Immature natural killer cell (primary cell): ENCODE measurements at places on chromosomes 2 and 18. TPM values are rescaled to one million over a fixed set of nuclear protein-coding genes. Genes with fewer than 3 reads are reported as not detected.
A peak's percentile ranks its signal among the peaks of the same experiment; 100 is the strongest.

GRCh38 chr2:241673797-241674725, 12.6 kb downstream of the DTYMK start:
- no peak for DNase-seq
- H3K36me3 ChIP-seq = no peaks in the 10 kb centered on the region
- H3K4me3 ChIP-seq = no peak overlapping the region
- no peaks in the 10 kb centered on the region for H3K27me3 ChIP-seq
- H3K4me1 ChIP-seq = peaks cover 7% of the 10 kb centered on the region

DNA sequence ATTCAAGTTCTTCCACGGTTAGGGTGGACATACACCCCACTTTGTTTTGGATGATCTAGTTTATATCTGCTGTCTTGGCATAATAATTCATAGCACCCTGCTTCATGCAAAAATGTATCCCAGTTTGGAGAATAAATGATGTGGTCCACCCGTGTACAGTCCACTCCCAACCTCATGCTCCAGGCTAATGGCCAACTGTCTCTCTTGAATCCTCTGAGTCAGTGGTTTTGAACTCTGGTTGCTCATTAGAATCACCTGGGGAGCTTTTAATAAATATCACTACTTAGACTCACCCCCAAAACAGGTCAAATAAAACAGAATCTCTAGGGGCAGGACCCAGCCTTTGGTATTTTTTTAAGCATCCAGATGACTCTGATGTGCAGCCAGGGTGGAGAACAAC, 78.5 kb downstream of the SDC1 start:
- peaks cover 3% of the 10 kb centered on the region for H3K27me3 ChIP-seq
- H3K27ac ChIP-seq = no peak overlapping the region
- no peak overlapping the region for H3K4me3 ChIP-seq
- H3K36me3 ChIP-seq = no peaks in the 10 kb centered on the region

GRCh38 chr2:14137643-14138042, 494.9 kb upstream of the LRATD1 start:
- no peaks in the 10 kb centered on the region for H3K4me1 ChIP-seq
- H3K4me3 ChIP-seq = no peak overlapping the region
- DNase-seq = no peak
- no peak overlapping the region for H3K27ac ChIP-seq
- H3K36me3 ChIP-seq = no peaks in the 10 kb centered on the region

DNA sequence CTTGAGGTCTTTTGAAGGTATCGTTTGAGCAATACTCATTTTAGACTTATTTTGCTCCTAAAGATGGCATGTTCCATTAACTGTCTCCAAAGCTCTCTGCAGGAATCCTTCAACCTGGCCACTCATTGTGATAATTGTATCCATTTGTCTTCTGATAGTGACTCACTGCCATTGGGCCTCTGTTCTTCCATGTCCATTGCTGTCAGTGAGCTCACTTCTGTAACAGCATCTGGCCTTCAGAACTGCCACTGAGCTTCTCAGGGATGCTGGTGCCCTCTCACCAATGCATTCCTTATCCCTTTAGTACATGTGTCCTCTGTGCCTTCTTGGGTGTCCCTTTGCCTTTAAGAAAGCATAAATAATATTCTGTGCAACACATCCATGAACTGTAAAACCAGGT, 71.6 kb downstream of the MREG start:
- H3K27me3 ChIP-seq = peaks cover 1% of the 10 kb centered on the region
- H3K4me3 ChIP-seq = no peak overlapping the region
- H3K4me1 ChIP-seq = no peaks in the 10 kb centered on the region
- no peak for DNase-seq
- H3K36me3 ChIP-seq = peaks cover 30% of the 10 kb centered on the region

GRCh38 chr2:170715062-170715931, at the start of gene SP5:
TSS of gene SP5 (plus strand) at chr2:170715337. CDS start at chr2:170715513, 176 bp downstream.
- DNase-seq = no peak
- no peak within 1 kb of the TSS for H3K27ac ChIP-seq
- peaks cover 38% of the 10 kb centered on the region for H3K27me3 ChIP-seq

DNA sequence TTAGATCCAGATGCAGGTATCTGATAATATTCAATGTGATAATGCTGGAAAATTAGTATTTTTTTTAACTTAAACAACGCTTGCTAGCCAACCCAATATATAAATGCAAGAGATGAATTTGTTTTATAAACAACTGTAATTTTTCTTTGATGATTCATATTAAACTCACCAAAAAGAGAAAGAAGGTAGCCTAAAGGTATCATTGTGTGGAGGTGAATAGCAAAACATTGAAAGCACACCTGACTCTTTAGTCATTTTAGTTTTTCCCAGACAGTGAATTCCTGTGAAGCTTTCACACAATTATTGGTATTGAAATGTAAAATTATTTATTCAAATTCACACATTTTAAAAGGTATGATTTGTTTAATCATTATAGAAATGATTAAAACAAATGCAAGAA, 424.0 kb downstream of the NR4A2 start:
- H3K4me1 ChIP-seq = no peaks in the 10 kb centered on the region
- no peaks in the 10 kb centered on the region for H3K36me3 ChIP-seq
- H3K27ac ChIP-seq = no peak overlapping the region
- no peak for DNase-seq
- H3K27me3 ChIP-seq = no peaks in the 10 kb centered on the region

- H3K27me3 ChIP-seq = no peaks in the 10 kb centered on the region
- H3K4me3 ChIP-seq = no peak overlapping the region
- no peak for DNase-seq
- no peak overlapping the region for H3K27ac ChIP-seq
- H3K4me1 ChIP-seq = no peaks in the 10 kb centered on the region
These were observed 3.8 kb downstream of the VSNL1 start for GRCh38 chr2:17544256-17544655.

- H3K27ac ChIP-seq = no peak overlapping the region
- no peaks in the 10 kb centered on the region for H3K27me3 ChIP-seq
- peaks cover 4% of the 10 kb centered on the region for H3K4me1 ChIP-seq
- no peak for DNase-seq
These were observed 82.2 kb downstream of the KLF7 start for GRCh38 chr2:207083361-207084110.

DNA sequence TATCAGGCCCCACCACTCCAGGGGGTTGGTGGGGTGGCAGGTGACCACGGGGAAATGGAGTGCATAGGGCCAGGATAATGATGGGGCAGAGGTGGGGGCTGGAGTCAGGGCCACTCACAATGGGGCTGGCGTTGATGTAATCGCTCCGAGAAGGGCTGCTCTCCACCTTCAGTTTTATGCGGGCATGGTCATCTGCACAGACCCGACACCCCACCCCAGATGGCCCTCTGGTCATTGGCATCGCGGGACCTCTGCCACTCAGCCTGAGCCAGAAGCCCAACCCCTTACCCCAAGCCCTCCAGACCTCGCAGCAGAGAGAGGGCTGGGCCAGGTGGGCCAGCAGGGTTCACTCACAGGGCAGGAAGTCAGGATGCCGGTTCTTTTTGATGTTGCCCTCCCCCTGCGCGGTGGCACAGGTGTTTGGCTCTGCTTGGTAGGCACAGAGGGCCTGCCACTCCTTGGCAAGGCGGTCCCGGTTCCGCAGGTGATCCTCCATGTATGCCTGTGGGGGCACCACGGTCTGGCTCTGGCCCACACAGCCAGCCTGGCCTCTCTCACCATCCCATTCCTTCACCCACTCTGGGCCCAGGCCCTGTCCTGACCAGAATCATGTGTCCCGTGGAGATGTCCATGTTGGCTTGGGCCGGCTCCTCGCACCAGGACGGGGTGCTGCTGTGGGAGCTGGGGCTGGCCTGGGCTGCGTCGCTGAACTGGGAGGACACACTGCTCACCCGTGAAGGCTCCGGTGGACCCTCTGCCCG, 12.4 kb downstream of the PTPRN start:
- H3K27ac ChIP-seq = no peak overlapping the region
- H3K4me1 ChIP-seq = peaks cover 10% of the 10 kb centered on the region
- no peak for DNase-seq
- H3K27me3 ChIP-seq = peaks cover 6% of the 10 kb centered on the region
- H3K36me3 ChIP-seq = no peaks in the 10 kb centered on the region

DNA sequence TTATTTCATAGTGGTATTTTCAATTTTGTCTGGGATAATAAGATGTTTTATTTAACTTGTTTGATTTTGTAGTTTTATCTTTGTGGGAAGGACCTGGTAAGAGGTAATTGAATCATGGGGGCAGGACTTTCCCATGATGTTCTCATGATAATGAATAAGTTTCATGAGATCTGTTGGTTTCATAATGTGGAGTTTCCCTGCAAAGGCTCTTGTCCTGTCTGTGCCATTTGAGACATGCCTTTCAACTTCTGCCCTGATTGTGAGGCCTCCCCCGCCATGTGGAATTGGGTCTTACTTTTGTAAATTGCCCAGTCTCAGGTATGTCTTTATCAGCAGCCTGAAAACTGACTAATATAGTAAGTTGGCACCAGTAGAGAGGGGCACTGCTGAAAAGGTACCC, 77.8 kb upstream of the ARHGAP15 start:
- H3K4me3 ChIP-seq = no peak overlapping the region
- no peaks in the 10 kb centered on the region for H3K4me1 ChIP-seq

DNA sequence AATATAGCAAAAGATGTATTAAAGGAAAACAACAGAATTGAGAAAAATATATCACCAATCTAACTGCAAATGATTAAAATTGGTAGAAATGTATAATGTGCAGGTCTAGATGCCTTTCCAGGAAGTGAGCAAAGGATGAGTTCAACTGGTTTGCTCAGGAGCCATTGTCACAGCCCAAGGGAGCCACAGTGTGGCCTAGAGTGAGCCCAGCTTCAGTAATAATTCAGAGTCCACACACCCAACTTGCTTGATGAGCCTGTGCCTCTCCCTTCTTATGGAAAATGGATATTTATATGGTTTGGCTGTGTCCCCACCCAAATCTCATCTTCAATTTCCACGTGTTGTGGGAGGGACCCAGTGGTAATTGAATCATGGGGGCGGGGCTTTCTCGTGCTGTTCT, 92.2 kb upstream of the ASAP2 start:
- no peak overlapping the region for H3K4me3 ChIP-seq
- H3K27me3 ChIP-seq = peaks cover 7% of the 10 kb centered on the region
- DNase-seq = no peak
- H3K36me3 ChIP-seq = no peaks in the 10 kb centered on the region
- no peaks in the 10 kb centered on the region for H3K4me1 ChIP-seq

DNA sequence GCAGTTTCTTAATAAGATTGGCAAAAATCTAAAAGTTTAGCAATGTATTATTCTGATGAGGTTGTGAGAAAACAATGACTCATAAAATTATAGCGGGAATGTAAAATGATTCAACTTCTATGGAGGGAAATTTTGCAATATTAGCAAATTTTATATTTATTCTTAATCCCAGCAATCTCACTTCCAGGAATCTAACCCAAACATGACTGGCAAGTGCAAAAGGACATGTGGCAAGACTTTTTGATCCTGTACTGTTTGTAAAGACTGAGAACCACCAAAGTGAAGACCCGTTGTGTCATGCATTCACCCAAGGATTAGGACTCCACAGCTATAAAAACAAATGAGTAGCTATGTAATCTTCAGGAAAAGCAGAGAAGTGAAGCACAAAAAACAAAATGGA, 234.8 kb upstream of the KYNU start:
- H3K4me3 ChIP-seq = no peak overlapping the region
- H3K36me3 ChIP-seq = no peaks in the 10 kb centered on the region
- H3K27ac ChIP-seq = no peak overlapping the region

GRCh38 chr2:96510931-96511595, 5.9 kb upstream of the NEURL3 start:
- H3K4me1 ChIP-seq = peaks cover 22% of the 10 kb centered on the region
- peaks cover 2% of the 10 kb centered on the region for H3K27me3 ChIP-seq
- H3K4me3 ChIP-seq = no peak overlapping the region
- no peak for DNase-seq
- H3K27ac ChIP-seq = no peak overlapping the region

- DNase-seq = no peak
- peaks cover 44% of the 10 kb centered on the region for H3K4me1 ChIP-seq
- peaks cover 5% of the 10 kb centered on the region for H3K27me3 ChIP-seq
- H3K27ac ChIP-seq = peak overlapping the region; percentile 87
- peak overlapping the region; percentile 77 for H3K4me3 ChIP-seq
These were observed 947 bp upstream of the ANKRD44 start for GRCh38 chr2:197311421-197312033.

- H3K27me3 ChIP-seq = peaks cover 3% of the 10 kb centered on the region
- H3K27ac ChIP-seq = no peak overlapping the region
- H3K4me1 ChIP-seq = no peaks in the 10 kb centered on the region
- DNase-seq = no peak
- H3K4me3 ChIP-seq = no peak overlapping the region
These were observed 550.4 kb upstream of the CHAC2 start for GRCh38 chr2:53217250-53217649.

DNA sequence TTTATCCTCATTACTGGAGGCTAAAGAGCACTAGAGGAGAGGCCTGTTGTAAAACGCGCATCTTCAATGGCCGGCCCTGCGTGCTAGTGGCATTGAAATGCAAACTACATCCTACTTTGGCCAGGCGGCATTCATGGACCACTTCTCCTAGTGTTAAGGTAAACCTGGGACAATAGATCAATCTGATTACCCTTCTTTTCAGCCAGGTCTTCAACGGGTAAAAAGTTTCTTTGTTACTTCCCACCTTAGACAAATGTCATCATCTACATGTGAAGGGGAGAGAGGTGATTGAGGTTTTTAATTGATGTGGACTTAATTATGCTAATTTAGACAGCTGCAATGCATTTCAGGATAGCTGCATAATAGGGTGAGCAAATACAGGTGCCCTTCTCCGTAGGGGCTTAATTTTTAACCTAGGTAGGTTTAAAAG, 628.0 kb downstream of the ZEB2 start:
- H3K27me3 ChIP-seq = peaks cover 6% of the 10 kb centered on the region
- H3K4me3 ChIP-seq = no peak overlapping the region
- H3K4me1 ChIP-seq = no peaks in the 10 kb centered on the region
- H3K27ac ChIP-seq = no peak overlapping the region
- H3K36me3 ChIP-seq = no peaks in the 10 kb centered on the region
- no peak for DNase-seq

HRH4 gene
- not detected for polyA plus RNA-seq

CHRND gene
- polyA plus RNA-seq = not detected

GPR35 gene
- 1.6 TPM for polyA plus RNA-seq

GKN1 gene
- polyA plus RNA-seq = not detected

EGR4 gene
- polyA plus RNA-seq = not detected

HTR2B gene
- not detected for polyA plus RNA-seq

MIB1 gene
- 6.4 TPM for polyA plus RNA-seq

COLEC11 gene
- polyA plus RNA-seq = not detected

TYMS gene
- 14.5 TPM for polyA plus RNA-seq

PCARE gene
- not detected for polyA plus RNA-seq

KCNG2 gene
- polyA plus RNA-seq = not detected

TMEM163 gene
- 5.2 TPM for polyA plus RNA-seq
